T1000 (cell line): ENCODE measurements at places on chromosomes 11 and 22.
A peak's percentile ranks its signal among the peaks of the same experiment; 100 is the strongest.

- no peak for DNase-seq
These were observed 32.0 kb upstream of the SERPIND1 start for GRCh38 chr22:20741634-20742581.

DNA sequence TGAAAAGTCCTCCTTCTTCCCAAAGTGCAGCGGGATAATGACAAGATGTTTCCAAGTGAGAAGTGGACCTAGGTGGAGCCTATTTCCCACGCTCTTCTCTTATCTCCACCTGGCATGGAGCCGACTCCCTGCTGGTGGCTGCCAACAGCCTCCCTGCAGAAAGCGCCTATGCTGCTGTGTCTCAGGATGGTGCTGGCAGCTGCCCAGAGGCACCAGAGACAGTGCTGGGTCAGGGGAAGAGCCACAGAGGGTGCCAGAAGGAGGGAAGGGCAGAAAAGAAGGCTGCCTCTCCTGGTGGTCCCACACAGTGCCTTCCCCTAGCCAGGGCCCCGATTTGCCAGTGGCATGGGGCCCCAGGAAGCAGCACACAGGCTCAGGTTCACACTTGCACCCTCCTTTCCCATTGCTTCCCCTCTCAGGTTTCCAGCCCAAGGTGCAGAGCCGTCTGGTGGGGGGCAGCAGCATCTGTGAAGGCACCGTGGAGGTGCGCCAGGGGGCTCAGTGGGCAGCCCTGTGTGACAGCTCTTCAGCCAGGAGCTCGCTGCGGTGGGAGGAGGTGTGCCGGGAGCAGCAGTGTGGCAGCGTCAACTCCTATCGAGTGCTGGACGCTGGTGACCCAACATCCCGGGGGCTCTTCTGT, 19.0 kb downstream of the CD5 start:
- no peak for DNase-seq

DNA sequence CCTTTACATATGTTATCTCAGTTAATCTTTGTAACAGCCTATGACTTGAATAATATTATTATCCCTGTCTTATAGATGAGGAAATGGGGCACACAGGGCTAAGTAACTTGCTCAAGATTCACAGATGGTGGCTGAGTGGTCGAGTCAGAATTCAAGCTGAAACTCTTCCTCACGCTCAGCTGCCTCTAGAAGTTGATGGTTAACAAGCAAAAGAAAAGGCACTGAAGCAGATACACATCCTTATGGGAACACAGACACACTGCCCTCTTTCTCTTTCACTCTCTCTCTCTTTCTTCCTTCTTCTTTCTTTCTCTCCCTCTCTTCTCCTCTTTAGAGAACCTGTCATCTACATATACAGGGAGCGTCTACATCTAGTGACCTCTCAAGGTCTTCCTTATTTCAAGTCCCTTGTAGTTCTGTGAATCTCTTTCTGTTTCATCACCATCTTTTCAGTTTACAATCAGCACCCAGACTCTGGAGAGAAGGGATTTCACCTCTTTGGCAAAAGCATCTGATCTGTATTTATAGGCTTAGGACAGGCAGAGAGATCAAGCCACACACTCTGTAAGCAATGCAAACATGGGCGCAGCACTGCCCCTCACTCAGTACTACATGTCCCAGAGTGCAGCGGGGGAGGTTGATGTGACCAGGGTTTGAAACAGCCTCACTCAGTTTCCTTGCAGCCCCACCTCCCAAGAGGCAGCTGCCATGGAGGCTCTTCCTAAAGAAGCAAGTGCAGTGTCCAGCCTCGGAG, 75.7 kb downstream of the GRAMD1B start:
- DNase-seq = no peak

GRCh38 chr22:27880778-27881394, 38.2 kb downstream of the PITPNB start:
- peak; percentile 10 for DNase-seq

DNA sequence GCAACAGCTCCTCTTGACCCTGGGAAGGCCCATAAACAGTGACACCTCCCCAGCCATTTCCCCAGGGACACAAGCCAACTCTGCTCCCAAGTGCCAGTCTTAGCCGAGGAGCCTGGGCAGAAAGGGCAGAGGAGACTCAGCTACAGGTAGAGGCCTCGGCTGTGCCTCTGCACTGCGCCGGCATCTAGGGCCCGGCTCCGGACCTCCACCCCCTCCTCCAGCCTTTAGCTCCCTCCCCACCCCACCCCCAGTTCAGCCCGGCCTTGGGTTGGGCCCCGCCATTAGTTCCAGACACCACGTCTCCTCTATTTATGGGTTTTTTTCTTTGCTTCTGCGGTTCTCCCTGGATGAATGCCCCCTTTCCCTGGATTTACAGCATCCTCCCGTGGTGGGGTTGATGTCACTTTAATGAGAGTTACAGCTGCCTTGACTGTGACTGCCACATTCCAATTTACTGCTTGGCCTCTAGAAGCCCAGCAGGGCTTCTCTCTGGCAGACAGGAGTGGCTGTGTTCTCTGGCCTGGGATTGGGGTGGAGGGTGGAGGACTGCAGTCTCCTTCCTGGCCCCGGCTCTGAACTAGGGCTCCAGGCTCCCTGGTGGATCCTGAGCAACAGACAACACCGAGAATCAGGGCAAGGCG, 13.5 kb upstream of the OAF start:
- no peak for DNase-seq

DNA sequence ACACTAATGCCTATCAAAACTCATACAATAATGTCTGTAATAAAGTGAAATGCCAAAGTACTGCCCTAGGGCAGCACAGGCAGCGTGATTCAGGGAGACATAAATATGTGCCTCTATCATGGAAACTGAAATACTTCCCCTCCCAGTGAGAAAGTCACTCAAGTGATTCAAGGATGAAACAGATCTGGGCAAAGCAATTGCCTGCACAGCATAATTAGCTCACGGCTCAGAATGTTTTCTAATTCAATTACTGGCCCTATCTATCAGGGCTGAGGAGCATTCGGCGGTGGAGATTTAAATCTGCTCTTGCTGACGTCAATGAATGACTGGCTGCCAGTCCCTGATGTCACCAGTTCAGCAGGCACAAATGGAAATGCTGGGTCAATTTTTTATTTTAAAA, 27.7 kb upstream of the PPP2R1B start:
- peak; percentile 44 for DNase-seq

DNA sequence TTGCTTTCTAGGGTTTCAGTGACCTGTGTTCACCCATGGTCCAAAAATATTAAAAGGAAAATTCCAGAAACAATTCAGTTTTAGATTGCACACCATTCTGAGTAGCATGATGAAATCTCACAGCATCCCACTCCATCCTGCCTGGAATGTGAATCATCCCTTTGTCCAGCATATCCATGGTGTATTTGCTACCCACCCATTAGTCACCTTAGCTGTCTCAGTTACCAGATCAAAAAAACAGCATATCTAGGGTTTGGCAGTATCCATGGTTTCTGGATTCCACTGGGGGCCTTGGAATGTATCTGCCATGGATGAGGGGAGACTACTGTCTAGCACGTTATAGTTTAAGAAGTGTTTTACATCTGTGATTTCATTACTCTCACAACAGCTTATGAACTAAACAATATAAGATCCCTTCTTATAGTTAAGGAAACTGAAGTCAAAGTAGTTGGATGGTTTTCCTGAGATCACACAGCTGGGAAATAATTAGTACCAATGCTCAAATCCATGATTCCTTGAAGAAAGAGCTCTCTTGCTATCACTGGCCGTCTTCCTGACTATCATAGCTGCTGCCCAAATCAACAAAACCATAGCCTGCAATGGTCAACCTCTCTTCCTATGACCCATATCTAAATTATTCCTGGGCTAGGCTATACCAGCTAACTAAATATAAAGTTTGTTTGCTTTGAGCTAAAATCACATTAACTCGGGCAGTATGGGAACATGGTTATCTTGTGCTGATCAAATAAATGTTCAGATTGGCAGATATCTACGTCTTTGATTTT, 122.6 kb downstream of the MICAL2 start:
- no peak for DNase-seq
